NCI-H1092 (cell line): ENCODE measurements at places on chromosomes 3 and 15.

DNA sequence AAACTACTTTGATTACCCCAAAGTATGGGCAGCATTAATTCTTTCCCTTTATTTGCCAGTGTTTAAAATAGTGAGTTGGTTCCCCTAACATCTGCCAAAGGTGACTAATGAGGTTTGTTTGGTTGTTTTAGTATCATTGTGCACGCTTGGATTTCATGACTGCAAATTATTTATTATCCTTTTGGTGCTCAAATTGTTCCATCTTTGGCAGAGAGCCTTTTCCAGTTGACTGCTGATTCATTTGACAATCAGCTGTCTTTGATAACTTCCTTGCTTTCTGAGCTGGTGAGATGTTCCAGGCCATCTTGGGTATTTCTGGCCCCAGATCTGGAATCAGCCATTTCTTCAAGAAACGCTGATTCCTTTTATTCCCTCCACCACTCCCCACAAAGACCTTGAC, 8.9 kb downstream of the DLEC1 start:
- no peak for DNase-seq

DNA sequence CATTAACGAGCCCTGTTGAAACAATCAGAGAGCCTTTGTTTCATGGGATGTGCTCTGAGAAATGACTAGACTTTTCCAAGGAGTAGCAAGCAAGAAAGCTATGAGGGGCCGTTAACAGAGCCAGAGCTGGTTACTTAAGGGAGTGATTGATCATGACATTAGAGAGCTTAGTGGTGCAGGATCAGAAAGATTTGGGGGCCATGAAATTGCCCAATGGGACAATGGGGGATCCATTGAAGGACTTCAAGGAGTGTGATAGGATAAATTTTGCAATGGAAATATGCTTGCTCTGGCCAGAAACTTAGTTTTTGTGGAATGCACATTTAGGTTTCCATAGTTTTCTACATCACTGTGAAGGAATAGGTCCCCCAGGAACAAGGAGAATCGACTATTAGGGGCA, 45.6 kb downstream of the LRRC3B start:
- DNase-seq = no peak

GRCh38 chr15:99962006-99962561, 228.8 kb upstream of the LYSMD4 start:
- no peak for DNase-seq

GRCh38 chr3:195139876-195140240, 131.1 kb downstream of the XXYLT1 start:
- no peak for DNase-seq

GRCh38 chr3:56557831-56558170, 826 bp downstream of the CCDC66 start:
- DNase-seq = no peak

- no peak for DNase-seq
These were observed 58.1 kb downstream of the ATP10A start for GRCh38 chr15:25805031-25805430.

DNA sequence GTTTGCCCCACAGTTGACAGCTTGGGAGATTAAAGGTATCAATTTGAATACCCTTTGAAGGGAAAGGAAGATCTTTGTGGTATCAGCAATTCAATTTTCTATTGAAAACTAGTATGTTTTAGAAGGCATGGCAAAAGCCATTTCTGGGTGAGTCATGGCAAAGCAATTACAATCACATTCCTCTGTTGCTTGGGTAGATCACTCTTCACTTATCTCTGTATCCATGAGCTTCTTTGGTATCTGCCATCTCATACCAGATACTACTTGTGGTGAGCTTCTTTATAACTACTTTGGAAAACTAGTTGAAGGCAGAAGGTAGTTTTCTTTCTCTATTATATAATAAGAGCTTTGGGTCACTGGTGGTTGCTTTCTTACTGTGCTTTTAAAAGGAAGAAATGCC, 28.3 kb upstream of the LSAMP start:
- no peak for DNase-seq

DNA sequence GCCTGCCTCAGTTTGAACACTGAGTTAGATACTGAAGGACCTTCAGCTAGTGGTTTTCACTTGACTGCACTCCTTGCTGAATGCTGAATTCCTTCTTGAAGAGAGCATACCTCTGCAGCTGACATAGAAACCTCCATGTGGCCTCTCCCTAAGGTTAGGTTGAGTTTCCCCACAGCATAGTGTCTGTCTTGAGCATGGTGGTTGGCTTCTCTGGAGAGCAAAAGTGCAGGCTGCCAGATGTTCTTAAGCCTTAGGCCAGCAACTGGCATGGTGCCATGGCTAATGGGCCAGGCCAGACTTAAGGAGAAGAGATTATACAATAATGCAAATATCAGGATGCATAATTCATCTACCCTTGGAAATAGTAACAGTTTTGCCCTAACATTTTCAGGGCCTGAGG, 545.6 kb upstream of the ZNF385D start:
- DNase-seq = no peak

GRCh38 chr3:25173606-25174005, 254.5 kb upstream of the RARB start:
- DNase-seq = no peak

GRCh38 chr3:72346526-72346926, 501.7 kb downstream of the SHQ1 start:
- DNase-seq = no peak

DNA sequence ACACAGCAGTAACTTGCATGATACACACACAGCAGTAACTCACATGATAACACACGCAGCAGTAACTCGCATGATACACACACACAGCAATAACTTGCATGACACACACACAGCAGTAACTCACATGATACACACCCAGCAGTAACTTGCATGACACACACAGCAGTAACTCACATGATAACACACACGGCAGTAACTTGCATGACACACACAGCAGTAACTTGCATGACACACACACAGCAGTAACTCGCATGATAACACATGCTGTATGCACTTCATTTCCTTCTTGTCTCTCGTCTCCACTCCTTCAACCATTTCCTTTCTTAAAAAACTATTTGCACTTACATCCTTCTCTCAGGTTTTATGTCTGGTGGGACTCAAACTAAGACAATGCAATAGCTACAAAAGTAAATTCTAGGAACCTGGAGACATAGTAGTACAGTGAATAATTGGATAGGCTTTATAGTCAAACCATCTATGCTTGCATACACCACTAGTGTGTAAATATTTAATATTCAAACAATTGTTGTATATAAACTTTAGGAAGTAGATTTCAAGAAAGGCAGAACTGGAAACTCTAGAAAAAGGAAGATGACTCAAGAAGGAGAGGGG, 130.8 kb downstream of the UACA start:
- no peak for DNase-seq

DNA sequence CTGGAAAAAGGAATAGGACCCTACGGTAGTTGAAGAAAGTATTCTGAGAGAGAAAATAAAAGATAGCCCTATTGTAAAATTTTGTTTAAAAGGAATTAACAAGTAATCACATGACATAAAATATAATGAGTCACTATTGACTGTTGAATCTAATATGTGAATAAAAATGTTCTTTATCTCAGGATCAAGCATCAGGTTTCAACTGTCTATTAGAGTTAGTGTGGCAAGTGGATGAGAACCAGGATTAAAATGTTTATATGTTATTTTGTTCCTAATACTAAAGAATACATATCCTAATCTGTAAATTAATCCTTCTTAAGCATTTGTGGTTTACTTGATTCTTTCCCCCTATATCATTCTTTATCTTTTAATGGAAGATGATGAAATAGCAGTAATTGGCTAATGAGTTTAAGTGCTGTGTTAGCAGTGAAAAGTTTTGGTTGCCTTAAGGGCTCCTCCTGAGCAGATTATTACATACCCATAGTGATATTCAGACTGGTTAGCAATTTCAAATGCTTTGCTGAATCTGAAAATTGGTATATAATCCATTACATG, 101.8 kb upstream of the BCHE start:
- no peak for DNase-seq

GRCh38 chr15:90035840-90036230, 34.7 kb downstream of the ZNF710 start:
- DNase-seq = no peak

- DNase-seq = no peak
These were observed 35.2 kb downstream of the GOLGA6L2 start for GRCh38 chr15:23411841-23412240.

DNA sequence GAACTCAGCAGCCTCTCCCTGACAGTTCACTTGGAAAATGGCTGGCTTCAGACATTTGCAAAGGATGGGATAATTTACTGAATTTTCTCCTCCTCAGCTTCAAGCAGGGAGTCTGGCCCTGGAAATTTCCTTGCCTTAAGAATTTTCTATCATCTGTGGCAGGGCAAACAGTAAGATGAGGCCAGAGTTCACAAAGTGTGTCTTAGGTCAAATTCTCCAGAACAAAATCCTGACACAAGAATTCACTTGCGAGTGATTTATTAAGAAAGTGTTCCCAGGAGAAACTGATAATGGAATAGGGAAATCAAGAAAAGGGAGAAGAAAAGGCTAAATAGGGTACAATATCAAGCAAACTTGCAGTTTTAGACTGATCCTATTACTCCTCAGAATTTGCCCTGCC, 55.3 kb downstream of the SNTN start:
- DNase-seq = no peak

DNA sequence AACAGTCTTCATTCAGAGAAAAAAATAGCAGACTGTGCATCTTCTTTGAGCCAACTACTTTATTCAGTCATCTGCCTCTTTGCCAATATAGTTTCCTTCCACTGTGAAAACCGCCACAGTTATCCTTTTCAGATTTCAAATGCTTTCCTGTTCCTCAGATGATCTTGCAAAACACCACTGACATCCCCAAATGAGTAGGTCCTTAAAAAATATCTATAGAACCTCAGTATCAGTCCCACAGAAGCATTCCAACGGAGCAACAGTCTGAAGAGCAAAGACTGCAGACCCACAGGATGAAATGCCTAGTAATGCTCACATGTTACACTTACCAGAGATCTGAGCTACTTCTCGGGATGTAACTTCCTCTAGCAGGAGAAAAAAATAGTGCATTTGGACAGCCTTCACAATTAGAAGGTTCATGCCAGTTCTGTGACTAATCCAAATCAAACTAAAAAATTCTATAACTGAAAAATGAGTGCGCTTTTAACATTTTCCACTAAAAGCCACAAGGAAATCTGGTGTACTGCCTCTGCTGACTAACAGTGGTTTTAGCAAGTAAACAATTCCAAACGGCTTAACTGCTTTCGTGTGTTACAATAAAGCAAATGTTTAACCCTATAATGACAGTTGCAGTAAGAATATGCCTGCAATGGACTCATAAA, at the start of gene ANKRD28:
Gene ANKRD28 (minus strand): TSS at position 338 of the 662 bp plus-strand sequence. CDS start 1,458 bp downstream, outside the sequence.
- no peak for DNase-seq

- no peak for DNase-seq
These were observed 68.0 kb upstream of the IQSEC1 start for GRCh38 chr3:13141183-13141582.

DNA sequence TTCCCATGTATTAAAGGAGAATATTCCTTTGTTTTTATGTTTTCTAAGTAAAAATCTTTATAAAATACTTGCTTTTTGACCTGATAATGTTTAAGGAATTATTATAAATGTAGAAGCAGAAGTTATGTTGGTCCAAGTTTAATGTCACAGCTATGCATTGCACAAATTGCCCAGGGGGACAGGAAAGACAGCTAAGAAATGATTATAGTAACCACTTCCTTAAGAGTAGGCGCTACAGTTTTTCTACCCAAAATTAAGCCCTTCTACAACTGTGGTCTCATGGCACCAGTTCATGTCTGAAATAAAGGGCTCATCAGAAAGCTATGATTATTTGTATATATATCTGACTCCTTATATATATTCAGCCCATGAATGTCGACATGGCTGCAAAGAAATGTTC, 176.4 kb downstream of the GBE1 start:
- no peak for DNase-seq

GRCh38 chr3:4078903-4079302, 224.3 kb upstream of the SETMAR start:
- DNase-seq = no peak

DNA sequence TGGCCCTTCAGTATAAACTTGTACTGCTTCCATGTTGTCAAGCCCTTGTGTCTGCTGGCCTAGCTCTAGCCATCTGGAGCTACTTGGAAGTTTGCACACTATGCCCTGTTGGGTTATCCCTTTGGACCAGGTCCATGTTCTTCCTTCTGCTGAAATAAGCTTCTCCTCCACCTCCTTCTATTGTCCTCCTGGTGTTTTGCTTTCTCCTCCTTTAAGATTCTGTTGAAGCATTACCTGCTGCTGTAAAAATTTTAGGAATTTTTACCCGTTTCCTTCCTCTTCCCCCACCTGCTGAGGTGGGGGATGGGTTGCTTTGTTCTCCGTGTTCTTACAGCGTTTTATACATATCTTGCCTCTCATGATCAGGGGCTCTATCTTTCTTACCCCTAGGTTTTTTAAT, 51.7 kb downstream of the SH3GL3 start:
- no peak for DNase-seq

DNA sequence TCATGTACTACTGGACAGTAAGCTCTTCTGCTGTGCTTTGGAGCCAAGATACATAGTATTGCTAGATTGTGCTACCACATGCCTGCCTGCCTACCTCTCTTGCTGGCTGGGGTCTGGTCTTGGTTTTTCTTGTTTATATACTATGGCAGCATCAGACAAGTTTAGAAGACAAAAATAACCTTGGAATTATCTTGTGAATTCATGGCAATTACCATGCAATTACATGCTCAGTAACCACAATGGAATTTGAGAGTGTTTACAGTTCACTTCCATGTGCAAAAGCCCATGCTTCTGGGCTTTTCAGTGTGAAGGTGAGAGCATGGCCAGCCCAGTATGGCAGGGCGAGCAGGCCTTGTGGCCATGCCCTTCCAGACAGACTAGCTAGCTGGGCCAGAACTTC, 48.0 kb upstream of the C15orf61 start:
- DNase-seq = no peak

DNA sequence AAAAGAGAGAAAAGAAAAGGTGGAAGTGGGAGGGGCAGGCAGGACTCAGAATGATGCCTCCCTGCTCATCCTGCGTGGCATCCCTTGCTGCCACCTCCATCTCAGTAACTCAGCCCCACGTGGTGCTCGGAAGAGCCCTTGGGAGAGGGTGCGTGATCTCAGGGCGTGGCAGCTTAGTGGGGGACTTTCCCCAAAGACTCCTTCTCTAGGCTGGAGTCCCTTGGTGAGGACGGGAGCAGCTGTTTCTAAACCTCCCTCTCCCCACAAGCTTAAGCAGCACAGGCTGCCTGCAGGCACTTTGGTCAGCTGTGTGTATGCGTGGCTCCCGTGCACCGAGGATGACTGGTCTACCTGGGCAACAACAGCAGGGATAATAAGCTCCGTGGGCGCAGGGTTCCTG, 7.4 kb upstream of the ANPEP start:
- DNase-seq = no peak

GRCh38 chr3:143697975-143698374, 150.3 kb downstream of the SLC9A9 start:
- DNase-seq = no peak

GRCh38 chr3:32963871-32964270, 12.4 kb downstream of the CCR4 start:
- no peak for DNase-seq

- no peak for DNase-seq
These were observed 15.1 kb downstream of the CMTM7 start for GRCh38 chr3:32406486-32407408.

- no peak for DNase-seq
These were observed 378.7 kb downstream of the MCTP2 start for GRCh38 chr15:94610069-94610468.

- no peak for DNase-seq
These were observed 11.5 kb upstream of the TFG start for GRCh38 chr3:100697723-100698285.
